Naive B cell (primary cell): ENCODE measurements at places on chromosomes 7 and 10.

- no peak for DNase-seq
Observed at GRCh38 chr7:151389768-151390597, 19.9 kb downstream of the WDR86 start.

- no peak for DNase-seq
Observed at GRCh38 chr7:41058986-41059741, 643.7 kb downstream of the INHBA start.

GRCh38 chr10:104330168-104331110, 7.8 kb downstream of the ITPRIP start:
- no peak for DNase-seq

DNA sequence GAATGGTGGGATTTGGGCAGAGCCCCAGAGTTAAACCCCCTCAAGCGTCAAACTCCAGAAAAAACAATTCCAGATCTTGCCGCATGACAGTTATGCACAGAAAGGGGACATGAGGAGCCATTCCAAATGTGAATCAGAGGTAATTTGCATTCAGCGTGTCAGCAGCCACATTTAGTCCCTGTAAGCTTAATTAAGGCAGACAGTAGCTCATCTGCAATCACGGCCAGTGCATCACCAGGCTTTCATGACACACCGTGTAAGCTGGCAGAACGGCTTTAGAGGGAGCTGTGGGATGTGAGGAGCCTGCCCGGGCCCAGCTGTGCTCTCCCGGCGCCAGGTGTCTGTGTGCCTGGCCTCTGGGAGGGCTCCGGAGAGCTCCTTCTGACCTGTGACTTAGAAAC, 18.7 kb upstream of the PRKAG2 start:
- DNase-seq = no peak

GRCh38 chr7:51127618-51127904, 189.0 kb downstream of the COBL start:
- no peak for DNase-seq

GRCh38 chr7:117775801-117776200, 97.4 kb downstream of the CTTNBP2 start:
- no peak for DNase-seq
